OCI-LY7 (cell line): ENCODE measurements at places on chromosomes 12 and 14.

DNA sequence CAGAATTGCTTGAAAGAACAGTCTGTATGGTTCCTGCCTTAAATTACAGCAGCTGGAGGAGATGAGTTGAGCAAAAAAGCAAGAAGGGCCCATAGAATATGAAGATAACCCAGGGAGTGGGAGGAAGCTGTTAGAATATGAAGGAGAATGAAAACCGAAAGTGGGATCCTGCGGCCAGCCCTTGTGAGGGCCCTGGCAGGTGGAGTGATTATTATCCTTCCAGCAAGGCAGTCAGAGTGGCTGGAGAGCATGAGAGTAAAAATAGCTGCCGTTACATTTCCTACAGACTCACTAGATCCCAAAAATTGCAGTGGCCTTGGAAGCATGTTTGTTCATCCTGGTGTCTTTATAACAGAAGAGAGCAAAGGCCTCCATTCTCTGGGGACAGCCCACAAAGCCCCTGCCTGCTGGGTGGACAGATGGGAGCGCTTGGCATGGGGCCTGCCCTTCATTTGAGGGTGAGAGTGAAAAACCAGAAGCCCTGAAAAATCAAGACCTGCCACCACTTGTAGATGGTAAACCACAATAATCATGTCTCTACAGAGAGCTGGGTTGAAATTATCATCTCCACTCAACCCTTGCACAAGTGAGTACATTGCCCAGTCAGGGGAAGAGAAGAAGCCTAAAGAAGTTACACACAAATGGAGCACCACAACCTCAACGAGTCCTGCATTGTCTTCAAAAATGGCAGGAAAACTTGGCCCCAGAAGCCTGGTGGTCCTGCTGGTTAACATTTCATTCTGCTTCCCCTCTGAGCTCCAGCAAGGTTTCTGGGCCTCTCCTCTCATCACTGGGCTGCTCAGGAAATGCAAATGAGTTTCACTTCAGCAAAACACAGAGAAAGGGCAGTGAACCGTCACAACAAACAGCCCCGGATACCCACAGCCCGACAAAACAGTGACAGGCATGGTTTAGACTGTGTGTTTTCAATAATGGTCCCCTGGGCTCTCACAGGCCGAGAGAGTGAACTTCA is 20.5 kb downstream of the ZDHHC22 start:
- peak; percentile 95 for DNase-seq

- no peak for DNase-seq
Observed at GRCh38 chr12:113194971-113195391, 9.5 kb downstream of the RITA1 start.

- DNase-seq, result no peak
Observed at GRCh38 chr12:131378176-131378842, 332.6 kb upstream of the SFSWAP start.

- no peak for DNase-seq
Observed at GRCh38 chr12:132314516-132315233, 14.7 kb downstream of the GALNT9 start.

- DNase-seq, result peak; percentile 1
Observed at GRCh38 chr14:26917086-26917485, 319.3 kb upstream of the NOVA1 start.

DNA sequence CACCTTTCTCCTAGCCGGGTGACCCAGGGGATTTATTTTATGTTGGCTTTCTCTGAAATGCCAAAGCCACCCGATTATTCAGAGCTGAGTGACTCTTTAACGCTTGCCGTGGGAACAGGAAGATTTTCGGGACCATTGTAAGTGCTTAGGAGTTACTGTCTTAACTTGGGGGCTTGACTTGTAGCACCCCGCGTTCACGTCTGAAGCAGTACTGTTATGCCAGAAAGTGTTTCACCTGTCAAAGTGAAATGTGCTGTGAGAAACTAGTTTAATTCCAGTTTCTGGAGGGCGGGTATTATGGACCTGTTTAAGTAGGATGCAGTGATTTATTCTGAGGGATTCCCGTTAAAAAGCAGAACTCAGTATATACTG is 218 bp downstream of the LYSET start:
- no peak for DNase-seq

DNA sequence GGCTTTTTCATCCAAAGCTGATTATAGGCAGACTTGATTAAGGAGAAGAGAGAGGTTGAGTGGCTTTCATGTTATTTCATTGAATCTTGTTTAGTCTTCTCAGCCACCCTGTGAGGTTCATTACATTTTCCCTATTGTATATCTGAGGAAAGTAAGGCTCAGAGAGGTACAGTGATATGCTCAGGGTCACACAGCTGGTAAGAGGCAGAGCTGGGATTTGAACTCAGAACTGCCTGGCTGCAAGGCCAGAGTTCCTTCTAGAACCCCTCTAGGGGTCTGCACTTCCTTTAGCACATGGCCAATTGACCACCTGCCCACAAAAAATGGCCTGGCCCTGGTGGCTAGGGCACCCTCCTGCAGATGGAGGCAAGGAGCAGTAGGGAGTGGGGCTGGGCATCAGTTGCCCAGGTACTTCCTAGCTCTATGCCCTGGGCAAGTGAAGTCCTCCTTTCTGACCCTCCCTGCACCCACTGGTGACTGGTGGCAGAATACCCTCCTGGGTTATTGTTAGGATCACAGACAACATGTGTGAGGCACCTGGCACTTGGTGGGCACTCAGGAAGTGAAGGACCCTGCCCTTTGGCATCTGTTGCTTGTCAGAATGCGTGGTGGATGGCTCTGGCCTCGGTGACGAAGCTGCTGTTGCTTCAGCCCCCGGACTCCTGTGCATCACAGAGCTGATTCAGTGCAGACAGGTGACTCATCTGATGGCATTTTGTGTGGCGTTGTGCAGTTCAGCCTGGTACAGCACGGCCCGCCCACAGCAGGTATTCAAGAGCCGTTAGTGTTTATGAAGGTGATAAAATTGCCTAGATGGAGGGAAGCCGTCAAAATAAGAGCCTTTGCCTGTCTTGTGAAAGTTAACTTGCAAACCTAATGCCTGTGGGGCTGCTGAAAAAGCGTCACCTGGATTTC is 115.8 kb downstream of the SLC25A47 start:
- no peak for DNase-seq

GRCh38 chr12:112116232-112117060 is 7.9 kb upstream of the NAA25 start:
- peak; percentile 75 for DNase-seq

- DNase-seq, result no peak
Observed at GRCh38 chr12:106981788-106982187, 5.2 kb downstream of the MTERF2 start.

GRCh38 chr14:32744811-32745445 is 193.8 kb upstream of the NPAS3 start:
- DNase-seq, result no peak

DNA sequence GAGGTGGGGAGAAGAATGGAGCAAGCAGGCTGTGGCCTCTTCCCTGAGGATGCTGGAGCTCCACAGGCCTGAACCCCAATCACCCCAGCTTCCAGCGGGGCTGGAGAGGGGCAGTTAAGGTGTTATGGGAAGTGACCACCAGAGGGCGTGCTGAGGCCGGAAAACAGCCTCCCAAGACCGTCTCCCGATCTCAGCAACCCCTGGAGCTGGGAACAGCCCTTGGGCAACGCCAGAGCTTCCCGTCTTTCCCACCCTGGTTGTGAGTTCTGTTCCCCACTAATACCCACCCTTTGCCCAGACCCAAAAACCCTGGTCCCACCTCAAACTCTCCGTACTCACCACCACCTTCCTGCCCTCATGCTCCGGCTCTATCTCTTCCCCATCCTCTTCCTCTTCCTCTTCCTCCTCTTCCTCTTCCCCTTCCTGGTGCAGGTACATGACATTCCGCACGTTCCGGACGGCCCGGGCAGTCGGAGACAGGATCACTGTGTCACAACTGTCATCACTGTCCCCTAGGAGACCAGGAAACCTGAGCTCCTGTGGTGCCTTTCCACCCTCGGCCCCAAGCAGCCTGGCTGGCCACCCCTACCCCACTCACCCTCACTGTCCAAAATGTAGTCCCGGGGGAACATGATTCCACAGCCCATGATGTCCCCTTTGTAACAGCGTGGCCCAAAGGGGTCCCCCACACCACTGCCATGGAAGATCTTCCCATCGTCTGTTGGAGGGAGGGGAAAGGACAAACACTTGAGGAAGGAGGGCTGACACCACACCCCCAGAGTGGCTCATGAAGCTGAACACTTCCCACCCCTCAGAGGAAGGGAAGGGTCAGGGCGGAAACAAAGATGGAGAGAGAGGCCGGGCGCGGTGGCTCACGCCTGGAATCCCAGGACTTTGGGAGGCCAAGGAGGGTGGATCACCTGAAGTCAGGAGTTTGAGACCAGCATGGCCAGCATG is 12.9 kb downstream of the SPRYD3 start:
- peak; percentile 63 for DNase-seq

GRCh38 chr12:58026897-58027891 is 85.8 kb downstream of the ATP23 start:
- DNase-seq, result no peak

GRCh38 chr14:20516921-20517320 is 11.6 kb downstream of the RNASE10 start:
- no peak for DNase-seq

GRCh38 chr14:105273062-105273461 is 24.7 kb downstream of the BTBD6 start:
- no peak for DNase-seq

- no peak for DNase-seq
Observed at GRCh38 chr12:24952389-24952788, 3.5 kb upstream of the BCAT1 start.

DNA sequence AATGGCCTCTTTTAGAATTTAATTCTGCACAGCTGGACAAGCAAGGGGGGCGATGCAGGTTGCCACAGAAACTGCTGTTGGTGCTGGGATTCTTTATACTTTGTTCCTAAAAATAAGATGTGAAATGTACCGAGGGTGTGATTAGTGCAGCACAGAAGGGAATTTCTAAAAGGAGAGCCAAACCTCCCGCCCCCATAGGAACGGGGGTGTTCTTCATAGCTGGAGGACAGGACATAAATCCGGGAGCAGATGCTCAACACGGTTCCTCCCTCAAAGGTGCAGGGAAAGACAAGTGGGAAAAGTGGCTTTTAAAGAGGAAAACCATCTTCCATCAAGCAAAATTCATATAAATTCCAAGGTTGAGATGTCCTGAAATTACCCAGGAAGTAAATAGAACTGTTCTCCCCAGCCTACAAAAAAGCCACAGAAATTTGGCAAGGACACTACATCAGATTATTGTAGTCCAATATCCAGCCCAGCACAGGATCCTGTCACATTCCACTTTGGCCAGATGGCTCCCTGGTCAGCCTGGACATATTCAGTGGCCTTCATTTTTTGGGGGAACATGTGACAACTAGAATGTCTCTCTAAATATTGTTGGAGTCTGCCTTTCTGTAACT is 51.4 kb upstream of the TMX1 start:
- no peak for DNase-seq
